ENCODE measurements at places on chromosomes 3 and 15. TPM values are rescaled to one million over a fixed set of nuclear protein-coding genes. Genes with fewer than 3 reads are reported as not detected.

The IL17RE gene
- 3.0 TPM for total RNA-seq

The SLC9C1 gene
- total RNA-seq: not detected

GRCh38 chr15:49860101-49860500 is 239.3 kb downstream of the DTWD1 start:
- no peak for DNase-seq

GRCh38 chr15:59457103-59457502 is 19.1 kb downstream of the FAM81A start:
- DNase-seq: no peak

- no peak for DNase-seq
Observed at GRCh38 chr15:90513448-90513847, 16.3 kb upstream of the CRTC3 start.

All from activated CD4-positive, alpha-beta memory T cell treated with anti-CD3 and anti-CD28 coated beads, Interleukin-2, amount 10 ng/mL, durations not matched to agents 7 days and 5 days (primary cell).